Left ventricle myocardium superior (tissue), 1 donor: ENCODE measurements at places on chromosomes 4 and X.

DNA sequence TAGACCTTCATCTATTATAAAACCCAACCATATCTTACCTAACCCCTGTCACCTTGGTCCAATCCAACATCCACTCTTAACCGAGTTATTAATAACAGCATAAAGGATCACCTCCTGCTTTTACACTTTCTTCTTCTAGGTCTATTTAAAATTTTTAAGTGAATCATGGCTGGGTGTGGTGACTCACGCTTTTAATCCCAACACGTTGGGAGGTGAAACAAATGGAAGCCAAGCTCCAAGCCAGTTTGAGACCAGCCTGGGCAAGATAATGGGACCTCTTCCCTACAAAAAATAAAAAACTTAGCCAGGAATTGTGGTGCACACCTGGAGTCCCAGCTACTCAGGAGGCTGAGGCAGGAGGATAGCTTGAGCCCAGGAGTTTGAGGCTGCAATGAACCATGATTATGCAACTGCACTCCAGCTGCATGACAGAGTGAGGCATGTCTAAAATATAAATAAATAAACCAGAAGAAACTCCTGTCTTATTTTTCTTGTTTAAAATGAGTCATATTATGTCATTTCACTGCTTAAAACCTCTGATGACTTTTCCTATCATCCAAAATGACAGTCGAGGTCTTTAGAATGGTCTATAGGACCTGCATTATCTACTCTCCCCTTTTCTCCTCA is 188.4 kb downstream of the GASK1B start:
- no peak for DNase-seq

- no peak for DNase-seq
Measured at GRCh38 chr4:36013206-36013605, 231.1 kb downstream of the ARAP2 start.

GRCh38 chrX:30283456-30284200 is 25.6 kb downstream of the NR0B1 start:
- no peak for DNase-seq

GRCh38 chr4:42632653-42633382 is 24.1 kb downstream of the ATP8A1 start:
- no peak for DNase-seq

DNA sequence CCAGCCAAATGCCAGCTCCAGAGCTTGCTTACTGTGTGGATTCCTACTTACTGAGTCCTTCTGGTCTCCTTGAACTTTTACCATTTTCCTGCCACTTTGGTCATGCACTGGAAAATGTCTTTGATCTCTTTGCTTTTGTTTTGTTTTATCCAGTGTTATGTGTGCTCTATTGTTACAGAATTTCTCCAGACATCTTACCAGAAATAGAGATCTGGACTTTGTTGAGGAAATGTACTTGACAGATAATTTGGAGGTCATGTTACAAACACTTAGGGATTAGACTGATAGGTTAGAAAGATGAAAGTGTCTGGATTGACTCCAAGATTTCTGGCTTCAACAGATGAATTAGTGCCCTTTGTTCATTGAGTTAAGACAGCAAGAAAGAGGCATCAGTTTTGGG is 5.7 kb upstream of the ZNF330 start:
- no peak for DNase-seq

DNA sequence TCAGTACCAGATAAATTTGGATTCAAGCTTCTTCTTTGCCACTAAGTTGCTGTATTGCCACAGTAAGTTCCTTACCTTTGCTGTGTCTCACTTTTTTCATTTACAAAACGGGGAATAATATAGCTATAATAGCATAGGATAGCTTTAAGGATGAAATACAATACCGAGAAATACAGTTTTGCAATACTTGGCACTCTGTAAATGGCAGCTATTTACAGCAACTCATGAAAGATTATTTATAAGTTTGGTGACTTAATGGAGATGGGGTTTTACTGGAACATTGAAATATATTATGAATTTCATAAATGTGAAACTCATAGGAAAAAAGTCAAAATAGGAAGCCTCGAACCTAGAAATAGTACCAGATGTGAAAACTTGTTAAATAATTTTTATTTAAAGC is 27.6 kb downstream of the ANXA10 start:
- DNase-seq: no peak

DNA sequence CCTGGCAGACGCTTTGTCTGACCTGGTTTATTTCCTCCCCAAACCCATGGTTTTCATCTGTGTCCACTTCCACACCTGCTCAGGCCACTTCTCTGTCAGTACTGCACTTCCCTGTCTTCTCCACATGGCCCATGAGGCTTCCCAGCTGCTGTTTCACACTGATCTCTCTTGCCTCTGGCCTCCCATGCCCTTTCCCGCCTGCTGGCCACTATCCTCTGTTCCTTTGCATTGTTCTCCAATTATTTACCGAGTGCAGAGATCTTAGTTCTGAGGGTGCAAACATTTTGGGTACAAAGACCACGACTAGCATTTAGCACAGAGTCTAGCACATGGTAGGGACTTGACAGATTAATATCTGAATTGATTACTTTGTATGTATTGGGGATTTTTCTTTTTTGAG is 174.8 kb upstream of the NPY2R start:
- no peak for DNase-seq

GRCh38 chr4:182494103-182494502 is 250.9 kb downstream of the TENM3 start:
- no peak for DNase-seq

DNA sequence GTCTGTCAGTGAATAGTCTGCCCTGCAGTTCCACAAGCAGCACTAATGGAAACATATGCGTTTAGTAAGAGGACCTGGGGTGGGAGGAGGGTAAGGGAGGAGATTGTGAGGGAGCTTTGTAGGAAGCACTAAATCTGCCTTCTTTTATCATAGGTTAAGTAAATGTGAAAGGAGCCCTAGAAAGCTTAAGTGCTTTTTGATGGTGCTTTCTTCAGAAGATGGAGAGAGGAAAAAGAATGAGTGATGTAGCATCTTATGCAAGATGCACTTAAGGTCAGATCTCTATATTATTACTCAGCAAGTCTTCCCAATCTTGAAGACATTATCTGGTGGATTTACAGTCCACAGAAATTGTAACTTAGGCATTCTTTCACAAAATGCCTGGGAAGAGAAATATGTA is 322.7 kb downstream of the PDHA2 start:
- DNase-seq: no peak

- DNase-seq: no peak
Measured at GRCh38 chr4:59920416-59920815, 1279.7 kb upstream of the ADGRL3 start.

DNA sequence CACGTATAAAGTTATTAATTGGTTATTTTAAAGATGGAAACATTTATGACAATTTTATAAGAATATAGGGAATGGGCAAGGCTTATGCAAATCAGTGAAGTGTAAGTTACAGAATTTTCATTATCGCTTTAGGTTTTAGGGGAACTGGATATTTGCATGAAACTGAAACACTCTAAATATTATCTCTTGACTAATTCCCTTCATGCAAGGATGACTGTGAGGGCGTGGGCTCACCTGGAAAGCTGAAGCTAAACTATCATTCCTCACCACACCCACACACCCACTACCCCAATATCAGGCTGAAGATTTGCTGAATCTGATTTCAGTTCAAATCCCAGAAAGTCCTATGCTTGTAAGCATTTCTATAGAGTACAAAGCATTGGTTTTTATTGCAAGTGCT is 81.7 kb upstream of the ARHGAP24 start:
- no peak for DNase-seq

DNA sequence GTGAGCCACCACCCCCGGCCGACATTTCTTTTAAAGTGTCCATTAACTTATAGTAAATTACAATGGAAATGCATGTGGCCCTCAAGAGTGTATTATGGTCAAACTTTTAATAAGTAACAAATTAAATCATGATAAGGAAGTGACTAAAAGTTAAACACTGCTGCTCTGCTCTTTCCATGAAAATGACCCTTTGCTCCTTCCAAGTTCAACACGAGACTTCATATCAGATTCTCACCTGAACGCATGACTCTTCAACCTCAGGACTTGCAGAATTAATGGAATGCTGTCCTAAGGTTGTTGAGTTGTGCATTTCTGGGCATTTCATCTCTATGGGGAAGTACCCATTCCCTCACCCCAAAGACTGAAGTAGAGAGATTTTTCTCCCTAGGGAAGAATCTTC is 27.1 kb downstream of the AWAT2 start:
- no peak for DNase-seq

DNA sequence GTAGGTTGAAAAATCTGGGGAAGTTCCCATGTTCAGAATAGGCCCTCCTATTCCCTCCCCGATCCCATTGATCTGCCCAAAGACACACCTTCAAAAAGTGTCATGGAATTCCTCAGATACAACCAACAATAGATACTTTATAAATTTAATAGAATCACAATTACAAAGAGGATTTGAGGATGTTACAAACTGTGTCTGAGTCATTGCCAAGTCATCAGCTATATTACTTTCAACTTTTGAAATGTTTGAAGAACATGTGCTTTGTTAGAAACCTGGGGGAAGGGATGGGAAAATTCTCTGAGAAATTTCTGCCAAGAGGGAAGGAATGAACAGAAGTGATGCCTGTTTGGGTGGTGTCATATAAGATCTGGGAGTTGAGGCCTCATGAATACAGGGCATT is 46.7 kb downstream of the KCNIP4 start:
- DNase-seq: no peak

GRCh38 chr4:116688536-116688935 is 396.8 kb downstream of the TRAM1L1 start:
- no peak for DNase-seq

DNA sequence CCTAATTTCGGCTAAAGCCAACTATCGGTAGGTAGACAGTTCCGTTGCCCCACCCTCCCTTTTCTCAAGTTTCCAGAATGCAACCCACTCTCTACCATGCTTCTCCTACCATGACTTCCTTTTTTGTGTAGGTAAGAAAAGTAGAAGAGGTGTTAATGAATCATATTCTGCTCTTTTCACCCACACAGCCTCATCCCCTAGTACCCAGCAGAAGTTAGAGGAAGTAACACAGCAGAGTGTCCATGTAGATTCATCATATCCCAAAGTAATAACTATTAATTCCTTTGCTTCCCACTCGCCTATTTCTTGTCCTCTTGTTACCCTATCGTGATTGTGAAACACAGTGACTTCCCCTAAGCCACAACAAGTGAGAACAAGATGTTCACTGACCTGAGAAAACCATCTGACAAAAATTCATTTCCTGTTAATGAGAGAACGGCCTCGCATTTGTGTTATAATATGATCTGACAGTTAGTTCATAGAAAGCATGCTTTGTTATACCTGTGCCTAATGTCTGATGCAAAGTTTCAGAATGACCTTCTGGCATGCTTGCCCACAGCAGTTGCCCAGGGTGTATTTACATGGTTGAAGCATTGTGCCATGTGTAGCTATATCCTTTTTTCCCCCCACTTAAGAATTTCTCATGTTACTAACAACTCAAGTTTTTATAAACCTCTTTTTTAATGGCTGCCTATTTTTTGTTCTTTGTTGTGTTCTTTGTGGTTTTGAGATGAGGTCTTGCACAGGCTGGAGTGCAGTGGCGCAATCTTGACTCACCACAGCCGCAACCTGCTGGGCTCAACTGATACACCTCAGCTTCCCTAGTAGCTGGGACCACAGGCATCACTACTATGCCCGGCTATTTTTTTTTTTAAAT is 185.6 kb downstream of the RAP1GDS1 start:
- DNase-seq: no peak

DNA sequence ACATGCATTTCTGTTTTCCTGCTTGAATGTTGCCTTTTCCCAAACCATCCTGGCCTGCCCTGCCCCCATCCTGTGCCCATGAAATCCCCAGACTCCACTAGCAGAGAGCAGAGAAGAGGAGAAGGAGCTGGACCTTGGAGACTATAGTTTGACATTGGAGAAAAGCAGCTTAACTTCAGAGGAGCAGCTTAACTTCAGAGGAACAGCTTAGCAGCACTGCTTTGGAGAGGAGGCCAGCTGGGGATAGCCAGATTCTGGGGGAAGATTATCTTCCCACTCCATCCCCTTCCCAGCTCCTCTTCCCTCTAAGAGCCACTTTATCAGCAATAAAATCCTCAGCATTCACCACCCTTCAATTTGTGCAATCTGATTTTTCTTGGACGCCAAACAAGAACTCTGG is 443.0 kb downstream of the PCDH10 start:
- DNase-seq: no peak

DNA sequence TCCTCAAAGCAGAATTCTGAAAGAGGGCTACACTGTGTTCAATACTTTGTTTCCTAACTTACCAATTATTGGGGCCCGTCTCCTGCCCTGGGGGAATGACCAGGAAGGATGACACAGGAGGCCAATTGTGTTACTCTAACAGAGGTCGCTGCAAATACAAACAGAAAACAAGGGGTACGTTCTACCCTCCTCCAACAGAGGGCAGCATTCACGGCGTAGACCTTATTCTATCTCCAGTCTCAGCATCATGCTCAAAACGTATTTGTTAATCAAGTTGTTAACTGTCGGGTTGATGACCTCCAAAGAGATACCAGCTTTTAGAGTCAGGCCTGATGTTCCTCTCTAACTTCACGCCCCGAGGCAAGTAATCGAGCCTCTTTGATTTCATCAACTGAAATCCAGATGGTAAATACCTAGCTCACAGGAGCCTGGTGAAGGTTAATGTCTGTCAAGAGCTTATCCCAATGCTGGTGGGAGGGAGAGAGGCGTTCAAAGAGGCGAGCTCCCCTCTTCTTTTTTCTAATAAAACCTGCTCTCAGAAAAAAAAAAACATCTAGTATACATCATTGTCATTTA is 181.0 kb upstream of the KCNIP4 start:
- DNase-seq: no peak

DNA sequence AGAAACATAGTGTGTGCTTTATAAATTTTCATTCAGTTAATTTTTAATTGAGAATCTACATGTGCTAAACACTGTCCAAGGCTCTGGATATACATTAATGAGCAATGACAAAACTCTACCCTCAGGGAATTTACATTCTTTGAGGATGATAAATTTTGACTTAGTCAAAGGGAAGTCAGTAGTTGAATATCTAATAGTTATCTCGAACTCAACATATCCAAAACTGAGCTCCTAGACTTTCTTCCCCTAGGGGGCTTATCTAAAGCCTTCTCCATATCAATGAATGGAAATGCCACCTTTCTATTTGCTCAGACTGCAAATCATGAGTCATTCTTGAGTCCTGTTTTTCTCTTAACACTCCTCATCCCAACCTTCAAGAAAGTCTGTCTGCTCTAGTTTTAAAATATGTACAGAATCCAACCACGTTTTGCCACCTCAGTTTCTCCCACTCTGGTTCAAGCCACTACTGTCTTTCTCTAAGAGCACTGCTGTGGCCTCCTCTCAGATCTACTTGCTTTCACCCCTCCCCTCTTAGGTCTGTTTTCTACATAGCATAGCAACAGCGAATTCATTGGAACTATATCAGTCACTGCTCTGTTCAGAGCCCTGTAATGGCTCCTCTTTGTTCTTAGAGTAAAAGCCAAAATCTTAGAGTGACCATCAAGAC is 9.5 kb downstream of the PARM1 start:
- no peak for DNase-seq

- no peak for DNase-seq
Measured at GRCh38 chrX:68749426-68749825, 79.4 kb upstream of the EFNB1 start.

- no peak for DNase-seq
Measured at GRCh38 chr4:173704201-173704600, 174.2 kb upstream of the HAND2 start.

- no peak for DNase-seq
Measured at GRCh38 chr4:3471886-3472285, 8.8 kb downstream of the DOK7 start.
